ENCODE measurements at places on chromosomes 16 and 17.

DNA sequence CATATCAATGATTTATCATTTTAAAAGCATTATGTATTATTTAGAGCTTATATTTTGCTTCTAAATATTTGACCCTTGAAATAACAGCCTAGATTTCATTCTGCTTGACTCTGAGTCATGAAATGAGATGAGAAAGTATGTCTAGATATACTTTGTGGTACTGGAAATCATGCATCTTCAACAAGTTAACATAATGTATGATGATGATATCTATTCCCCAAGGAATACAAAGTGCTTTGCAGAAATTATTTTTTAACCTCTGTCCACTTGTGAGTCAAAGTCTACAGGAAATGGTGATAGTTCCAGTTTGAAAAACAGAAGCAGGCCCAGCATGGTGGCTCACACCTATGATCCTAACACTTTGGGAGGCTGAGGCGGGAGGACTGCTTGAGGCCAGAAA lies 36.1 kb downstream of the GOSR1 start:
- no peak for DNase-seq

DNA sequence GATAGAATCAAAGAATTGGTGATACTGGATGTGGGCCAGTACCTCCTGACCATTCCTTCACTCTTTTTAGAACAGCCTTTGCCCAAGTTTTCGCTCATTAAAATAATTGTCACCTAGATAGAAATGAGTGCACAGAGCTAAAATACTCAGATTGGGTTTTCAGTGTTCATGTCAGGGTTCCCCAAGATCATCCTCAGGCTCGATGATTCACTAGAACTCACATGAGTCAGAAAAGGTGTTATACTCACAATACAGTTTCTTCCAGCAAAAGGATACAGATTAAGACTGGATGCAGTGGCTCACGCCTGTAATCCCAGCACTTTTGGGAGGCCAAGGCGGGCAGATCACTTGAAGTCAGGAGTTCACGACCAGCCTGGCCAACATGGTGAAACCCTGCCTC lies 19.9 kb downstream of the ERCC4 start:
- DNase-seq: no peak

DNA sequence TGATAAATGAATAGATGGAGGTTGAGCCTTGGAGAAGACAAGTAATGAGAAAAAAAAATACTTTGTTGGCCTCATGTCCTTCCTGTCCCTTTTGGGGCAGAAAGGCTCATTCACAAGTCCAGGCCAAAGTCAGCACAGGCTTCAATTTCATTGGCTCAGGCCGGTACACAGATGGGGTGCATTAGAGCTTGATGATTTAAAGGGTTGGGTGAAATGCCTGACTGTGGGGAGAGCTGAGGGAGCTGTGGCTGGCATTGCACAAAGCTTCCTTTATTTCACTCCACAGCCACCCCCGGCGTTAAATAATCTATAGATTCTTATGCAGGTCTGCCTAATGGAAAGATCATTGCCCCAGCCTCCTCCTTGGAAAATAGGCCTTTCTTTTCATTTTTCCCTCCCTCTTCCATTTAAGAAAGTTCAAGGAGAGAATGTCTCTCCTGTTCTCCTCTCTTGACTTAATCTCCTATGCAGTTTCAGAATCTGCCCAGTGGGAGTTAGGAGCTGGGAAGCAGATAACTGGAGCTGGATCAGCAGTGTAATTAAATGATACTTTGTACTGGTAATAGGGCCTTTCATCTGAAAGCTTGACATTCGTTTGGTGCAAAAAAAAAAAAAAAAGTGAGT lies 24.4 kb downstream of the YPEL2 start:
- no peak for DNase-seq

DNA sequence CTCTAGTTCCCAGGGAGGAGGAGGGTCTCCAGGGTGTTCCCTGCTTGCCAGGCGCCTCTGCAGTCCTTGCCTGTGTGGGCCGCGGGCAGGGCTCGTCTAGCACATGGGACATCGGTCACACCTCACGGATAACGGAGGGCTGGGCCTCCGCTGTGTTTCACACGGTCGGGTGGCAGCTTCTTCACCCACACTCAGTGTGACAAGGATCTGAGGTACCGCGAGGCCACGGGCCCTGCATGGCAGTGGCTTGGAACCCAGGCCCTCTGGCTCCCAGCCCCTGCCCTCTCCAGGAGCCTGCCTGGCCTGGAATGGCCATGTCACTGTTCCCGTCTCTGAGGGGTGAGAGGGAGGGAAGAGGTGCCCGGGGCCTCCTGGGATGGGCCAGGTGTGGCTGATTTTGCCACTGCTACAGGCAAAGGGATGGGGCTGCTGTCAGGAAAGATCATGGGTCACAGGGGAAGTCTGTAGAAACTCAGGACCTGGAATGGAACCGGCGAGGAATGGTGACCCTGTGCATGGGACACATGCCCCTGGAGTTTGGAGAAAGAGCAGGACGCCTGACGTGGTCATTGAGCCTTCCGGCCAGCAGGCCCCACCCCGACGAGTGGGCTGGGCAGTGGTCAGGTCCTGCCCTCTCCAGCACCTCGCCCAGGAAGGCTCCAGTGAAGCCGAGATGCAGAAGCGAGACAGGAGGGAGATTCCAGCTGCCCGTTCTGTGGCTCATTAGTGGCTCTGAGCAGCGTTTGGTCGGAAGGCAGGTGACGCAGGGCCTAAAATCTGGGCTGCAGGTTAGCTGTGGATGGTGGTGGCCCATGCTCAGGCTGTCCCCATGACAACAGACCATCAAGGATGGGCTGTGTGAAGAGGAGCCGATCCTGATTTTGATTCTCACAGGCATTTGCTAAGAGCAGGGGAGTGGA lies 76.5 kb upstream of the GSE1 start:
- no peak for DNase-seq

Measured in A549 (cell line).